ENCODE measurements at places on chromosomes 7 and 10.

- H3K4me3 ChIP-seq, result no peak overlapping the region
- no peaks in the 10 kb centered on the region for H3K4me1 ChIP-seq
- H3K27me3 ChIP-seq, result no peaks in the 10 kb centered on the region
- peak; percentile 69 for DNase-seq
- H3K36me3 ChIP-seq, result peaks cover 2% of the 10 kb centered on the region
These were observed 28.6 kb downstream of the PDSS1 start for GRCh38 chr10:26725837-26726727.

DNA sequence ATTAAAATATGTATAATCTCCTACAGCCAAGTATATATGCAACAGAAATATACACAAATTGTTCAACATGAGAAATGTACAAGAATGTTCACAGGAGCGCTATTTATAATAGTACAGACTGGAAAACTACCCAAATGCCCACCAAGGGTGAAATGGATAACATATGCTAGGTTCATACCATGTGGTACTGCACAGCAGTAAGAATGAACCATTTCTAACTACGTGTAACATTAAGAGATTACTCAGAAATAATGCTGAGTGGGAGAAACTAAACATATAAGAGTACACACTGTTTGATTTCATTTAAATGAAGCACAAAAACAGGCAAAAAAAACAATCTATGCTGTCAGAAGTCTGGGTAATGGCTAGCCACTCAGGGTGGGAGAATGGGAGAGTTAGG, 45.8 kb downstream of the RNLS start:
- no peak overlapping the region for H3K27ac ChIP-seq
- 0 out of 2 replicates have a peak, but pooled peaks cover 7% of the 10 kb centered on the region for H3K4me1 ChIP-seq
- no peaks in the 10 kb centered on the region for H3K36me3 ChIP-seq
- no peak overlapping the region for H3K4me3 ChIP-seq
- no peaks in the 10 kb centered on the region for H3K27me3 ChIP-seq
- DNase-seq, result no peak

DNA sequence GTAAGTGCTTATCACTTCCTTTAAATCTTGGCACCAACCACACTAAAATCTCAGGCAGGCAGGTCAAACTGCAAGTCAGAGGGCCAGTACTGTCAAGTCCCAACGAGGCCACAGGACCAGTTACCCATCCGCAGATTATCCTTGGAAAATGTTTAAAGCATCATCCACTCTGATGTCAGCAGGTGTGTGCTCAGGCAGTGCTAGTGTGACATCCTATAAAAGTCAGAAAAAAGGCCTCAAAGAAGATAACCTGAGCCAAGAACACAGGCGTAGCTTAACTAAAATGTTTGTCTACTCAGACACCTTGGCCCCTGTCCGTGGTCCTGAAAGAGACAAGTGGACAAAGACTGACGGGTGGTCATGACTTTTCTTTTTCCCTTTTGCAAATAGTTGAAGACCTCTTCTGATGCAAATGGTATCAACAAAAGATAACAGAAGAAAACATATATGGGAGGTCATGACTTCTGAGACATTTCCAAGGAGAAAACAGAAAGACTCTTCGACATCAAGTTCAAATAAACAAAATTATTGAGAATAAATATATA, 309.3 kb downstream of the KCNMA1 start:
- DNase-seq, result peak; percentile 57
- H3K4me1 ChIP-seq, result peaks cover 22% of the 10 kb centered on the region
- H3K27me3 ChIP-seq, result no peaks in the 10 kb centered on the region
- H3K4me3 ChIP-seq, result no peak overlapping the region

- H3K27ac ChIP-seq, result no peak overlapping the region
- no peak for DNase-seq
- no peaks in the 10 kb centered on the region for H3K27me3 ChIP-seq
- H3K4me1 ChIP-seq, result 0 out of 2 replicates have a peak, but pooled peaks cover 9% of the 10 kb centered on the region
These were observed 12.7 kb downstream of the TAS2R60 start for GRCh38 chr7:143455942-143456341.

DNA sequence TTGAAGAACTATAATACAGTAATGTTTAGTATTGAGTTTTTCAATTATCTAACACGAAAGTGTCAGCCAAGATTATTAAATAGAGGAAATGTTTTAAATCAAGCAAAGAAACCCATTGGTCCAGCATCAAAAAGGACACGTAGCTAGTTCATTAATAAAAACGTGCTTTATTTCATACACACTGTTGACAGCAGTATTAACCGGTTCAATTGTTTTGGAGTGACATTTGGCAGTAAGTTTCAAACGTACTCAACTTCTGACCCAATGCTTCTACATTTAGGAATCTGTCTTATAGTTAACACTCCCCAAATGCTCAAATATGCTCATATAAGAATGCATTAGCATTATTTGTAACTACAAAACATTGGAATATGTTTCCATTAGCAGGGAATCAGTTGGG, 41.3 kb downstream of the SLC16A12 start:
- no peaks in the 10 kb centered on the region for H3K4me1 ChIP-seq
- no peak for DNase-seq
- no peaks in the 10 kb centered on the region for H3K27me3 ChIP-seq
- H3K27ac ChIP-seq, result no peak overlapping the region

- H3K27me3 ChIP-seq, result no peaks in the 10 kb centered on the region
- peaks cover 18% of the 10 kb centered on the region for H3K4me1 ChIP-seq
- no peak overlapping the region for H3K27ac ChIP-seq
- no peak overlapping the region for H3K4me3 ChIP-seq
- peaks cover 2% of the 10 kb centered on the region for H3K36me3 ChIP-seq
- no peak for DNase-seq
These were observed 7.0 kb upstream of the ALDH18A1 start for GRCh38 chr10:95663496-95663895.
